ENCODE measurements at places on chromosomes 4 and X.

DNA sequence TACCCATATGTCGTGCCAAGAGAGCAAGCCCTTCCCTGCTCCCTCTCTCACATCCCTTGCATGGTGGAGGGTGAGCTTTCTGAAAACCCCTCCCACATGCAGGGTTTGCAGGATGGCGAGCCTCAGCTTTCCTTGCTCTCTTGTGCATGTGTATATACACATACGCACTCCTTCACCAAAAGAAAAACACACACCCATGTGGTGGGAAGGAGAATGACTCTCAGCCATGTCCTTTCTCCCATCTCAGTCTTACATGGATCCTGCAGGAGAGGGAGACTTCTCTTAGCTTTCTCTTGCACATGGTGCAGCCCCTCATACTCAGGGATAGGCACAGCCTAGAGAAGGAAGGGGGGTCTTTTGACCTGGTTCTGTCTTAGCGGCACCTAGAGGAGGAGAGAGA is 81.1 kb downstream of the CLCN5 start:
- DNase-seq = no peak

GRCh38 chrX:21873063-21873775 is 17.4 kb downstream of the YY2 start:
- DNase-seq = no peak

- no peak for DNase-seq
Measured at GRCh38 chr4:20809812-20810211, 109.6 kb downstream of the PACRGL start.

GRCh38 chr4:1683736-1684505 is at the start of gene FAM53A:
TSS of gene FAM53A (minus strand) at chr4:1684313. CDS start at chr4:1668741, 15,572 bp downstream.
- peak; percentile 96 for DNase-seq

GRCh38 chr4:125762537-125762936 is 447.8 kb downstream of the FAT4 start:
- DNase-seq = no peak

DNA sequence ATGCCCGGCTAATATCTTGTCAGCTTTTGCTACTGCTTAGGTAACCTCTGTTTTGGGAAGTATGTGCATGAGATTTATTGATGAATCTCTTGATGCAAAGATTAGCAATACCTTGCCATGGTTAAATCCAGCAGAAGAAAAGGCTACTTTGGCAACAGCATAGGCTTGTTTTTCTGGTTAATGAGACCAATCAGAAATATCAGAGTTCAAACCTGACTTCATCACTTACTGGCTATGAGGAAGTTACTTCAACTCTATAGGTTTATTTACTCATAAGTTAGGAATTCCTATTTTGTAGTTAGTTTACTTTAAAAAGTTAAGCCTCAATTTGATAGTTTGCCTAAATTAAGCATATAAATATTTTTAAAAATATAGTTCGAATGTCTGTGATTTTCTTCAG is 93.1 kb downstream of the PDLIM5 start:
- DNase-seq = no peak

DNA sequence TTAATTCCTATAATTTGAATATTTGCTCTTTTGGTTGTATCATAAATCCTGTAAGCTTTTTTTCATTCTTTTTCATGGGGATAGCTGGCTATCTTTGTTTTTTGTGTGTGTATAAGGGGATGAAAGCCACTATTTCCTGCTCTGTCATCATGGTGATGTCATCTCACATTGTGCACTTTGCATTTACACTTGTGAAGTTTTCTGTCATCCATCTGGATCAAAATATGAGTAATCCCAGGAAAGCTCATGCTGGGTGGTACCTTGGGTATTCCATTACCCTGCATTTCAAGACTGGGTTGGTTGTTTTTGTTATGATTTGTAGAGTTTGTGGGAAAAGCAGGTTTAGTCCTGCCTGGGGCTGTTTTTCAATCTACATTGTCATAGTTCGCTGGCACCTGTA is 367.3 kb downstream of the CHIC1 start:
- no peak for DNase-seq

GRCh38 chrX:57906790-57907189 is 3.5 kb downstream of the ZXDA start:
- no peak for DNase-seq

DNA sequence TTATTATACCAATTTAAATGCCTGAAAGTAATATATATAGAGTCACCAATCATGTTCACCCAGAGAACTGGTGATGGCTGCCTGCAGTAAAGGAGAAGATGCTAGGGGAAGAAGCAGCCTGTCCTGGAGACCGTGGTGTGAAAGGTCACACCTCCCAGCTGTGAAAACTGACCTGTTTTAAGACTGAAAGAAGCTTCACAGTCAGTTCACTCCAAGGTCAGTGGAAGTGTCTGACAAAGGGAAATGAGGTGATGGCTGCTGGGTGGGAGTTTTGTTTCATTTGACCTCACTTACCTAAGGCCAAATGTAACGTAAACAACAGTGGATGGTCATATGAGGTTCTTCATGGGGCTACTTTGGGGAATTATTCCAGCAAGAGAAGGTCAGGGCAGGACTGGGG is 352.1 kb upstream of the GATB start:
- DNase-seq = no peak

GRCh38 chr4:8552024-8552423 is 28.2 kb upstream of the GPR78 start:
- no peak for DNase-seq

DNA sequence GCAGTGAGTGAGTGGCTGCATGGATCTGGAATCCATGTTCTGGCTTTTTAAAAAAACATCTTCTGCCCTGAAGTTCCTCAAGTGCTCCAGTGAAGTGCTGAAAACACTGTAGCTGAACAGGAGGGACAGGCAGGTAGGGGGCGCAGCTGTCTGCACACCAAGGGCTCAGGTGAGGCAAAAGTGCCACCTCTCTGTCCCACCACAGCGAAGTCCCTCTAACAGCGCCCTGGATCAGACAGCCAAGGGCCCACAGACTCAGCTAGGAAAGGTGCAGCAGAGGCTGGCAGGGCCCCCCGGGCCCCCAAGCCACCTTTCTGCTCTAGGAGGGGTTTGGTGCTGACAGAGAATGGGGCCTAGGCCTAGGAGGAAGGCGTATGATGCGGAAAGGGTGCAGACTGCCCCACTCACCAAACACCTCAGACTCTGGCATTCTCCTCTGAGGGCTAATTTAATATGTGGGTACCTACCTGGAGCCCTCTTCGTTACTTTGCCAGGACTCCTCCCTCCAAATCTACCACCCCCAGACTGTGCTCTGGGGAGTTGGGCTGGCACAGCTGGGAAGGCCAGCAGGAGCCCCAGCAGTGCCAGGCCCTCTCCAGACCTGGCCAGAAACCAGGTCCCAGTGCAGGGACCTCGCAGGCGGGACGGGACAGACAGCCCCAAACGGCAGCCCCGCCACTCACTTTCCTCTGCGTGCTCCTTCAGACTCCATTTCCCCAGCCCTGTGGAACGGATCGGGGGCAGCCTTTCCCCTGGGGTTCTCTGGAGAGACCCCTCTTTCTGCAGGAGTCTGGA is 73.7 kb downstream of the ENPP6 start:
- no peak for DNase-seq

- DNase-seq = no peak
Measured at GRCh38 chr4:154348657-154349056, 142.9 kb downstream of the DCHS2 start.

- no peak for DNase-seq
Measured at GRCh38 chr4:187020676-187021075, 297.0 kb upstream of the FAT1 start.

- peak; percentile 7 for DNase-seq
Measured at GRCh38 chrX:41664375-41664901, 24.3 kb upstream of the GPR34 start.

DNA sequence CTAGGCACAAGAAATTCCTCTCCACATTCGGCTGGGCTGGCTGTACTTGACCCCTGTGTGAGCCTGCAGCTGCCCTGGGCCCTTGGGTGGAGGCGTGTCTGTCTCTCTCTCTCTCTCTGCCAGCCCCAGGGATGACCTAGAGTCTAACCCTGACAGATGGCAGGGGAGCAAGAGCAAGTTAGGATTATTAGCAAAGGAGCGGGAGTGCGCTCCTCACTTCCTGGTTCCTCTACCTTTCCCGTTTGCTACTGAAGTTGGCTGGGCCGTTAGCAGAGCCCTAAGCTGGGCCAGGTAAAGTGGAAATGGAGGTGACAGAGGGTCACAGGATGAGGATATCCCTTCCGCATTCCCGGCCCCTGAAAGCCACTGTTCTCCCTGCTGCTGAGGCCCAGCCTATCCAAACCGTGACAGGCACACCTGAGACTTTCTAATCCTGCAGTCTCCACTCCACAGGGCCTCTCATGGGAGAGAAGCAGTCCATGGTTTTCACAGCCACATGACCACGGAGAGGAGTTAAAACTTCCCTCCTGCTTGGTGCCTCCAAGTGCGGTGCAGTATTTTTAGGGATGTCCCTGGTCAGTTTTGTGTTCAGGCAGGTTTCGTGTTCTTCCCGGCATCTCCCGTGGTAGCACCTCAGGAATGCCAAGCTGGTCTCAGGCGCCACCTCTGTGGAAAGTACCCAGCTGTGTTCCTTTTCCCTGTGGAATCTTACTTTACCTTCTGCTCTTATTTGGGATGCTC is 79.3 kb downstream of the CLDN22 start:
- no peak for DNase-seq

DNA sequence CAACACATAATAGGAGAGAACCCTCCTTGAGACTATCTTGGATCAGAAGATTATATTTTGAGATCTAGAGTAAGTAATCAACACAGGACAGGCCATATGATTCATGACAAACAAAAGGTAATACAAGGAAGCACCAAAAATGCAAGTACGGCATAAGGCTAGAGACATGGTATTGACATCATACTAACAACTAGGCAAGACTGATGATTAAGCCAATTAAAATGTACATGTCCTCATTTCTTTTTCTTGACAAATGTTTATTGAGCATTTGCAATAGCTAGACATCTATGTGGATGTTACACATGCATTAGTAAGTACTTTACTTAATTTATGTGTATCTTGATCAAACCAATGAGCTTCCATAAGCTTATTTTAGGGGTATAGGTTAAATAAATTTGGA is 695.7 kb upstream of the GALNTL6 start:
- DNase-seq = no peak

- DNase-seq = no peak
Measured at GRCh38 chr4:123674762-123675465, 278.3 kb downstream of the SPRY1 start.

DNA sequence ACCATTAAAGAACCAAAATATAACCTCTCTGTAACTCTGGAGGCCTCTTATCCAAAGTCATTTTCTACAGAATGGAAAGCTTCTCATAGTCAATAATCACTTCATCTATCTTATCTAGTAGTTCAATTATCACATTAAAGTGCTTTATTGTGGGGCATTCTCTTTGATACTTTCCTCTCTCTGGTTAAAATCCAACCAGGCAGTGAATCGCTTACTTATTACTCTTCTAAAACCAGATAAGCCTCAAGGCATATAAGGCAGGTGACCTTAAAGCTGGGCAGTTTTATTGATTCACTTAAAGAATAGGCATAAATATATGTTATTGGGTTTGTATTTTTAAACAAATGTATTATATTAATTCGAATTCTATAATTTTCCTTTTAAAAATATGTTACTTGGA is 2162.1 kb upstream of the TENM3 start:
- no peak for DNase-seq

DNA sequence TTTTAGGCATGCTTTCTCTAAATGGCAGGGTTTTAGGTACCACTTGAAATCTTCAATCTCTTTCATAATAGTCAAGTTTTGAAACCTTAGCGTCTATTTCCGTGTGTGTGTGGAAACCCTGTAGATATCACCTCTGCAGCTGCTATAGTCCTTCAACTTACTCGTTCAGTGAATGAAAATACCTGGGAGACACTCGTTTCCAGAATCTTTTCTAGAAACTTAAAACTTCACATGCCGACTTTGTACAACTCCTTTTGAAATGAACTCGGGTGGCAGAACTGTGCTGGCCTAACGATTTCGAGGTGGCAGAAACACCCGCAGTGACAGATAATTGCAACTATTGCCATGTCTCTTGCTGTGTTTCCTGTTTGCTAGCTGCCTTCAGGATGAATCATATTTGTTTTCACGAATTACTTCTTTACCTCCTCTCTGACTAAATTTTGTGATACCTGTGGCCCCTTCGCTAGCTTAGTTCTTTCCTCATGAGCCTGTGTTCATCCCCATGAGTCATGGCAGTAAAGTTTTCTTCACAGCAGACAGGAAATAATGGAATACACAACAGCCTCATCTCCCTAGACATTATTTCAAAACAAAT is 104.7 kb upstream of the SMIM10 start:
- no peak for DNase-seq

- no peak for DNase-seq
Measured at GRCh38 chr4:89196745-89197144, 85.4 kb downstream of the TIGD2 start.

DNA sequence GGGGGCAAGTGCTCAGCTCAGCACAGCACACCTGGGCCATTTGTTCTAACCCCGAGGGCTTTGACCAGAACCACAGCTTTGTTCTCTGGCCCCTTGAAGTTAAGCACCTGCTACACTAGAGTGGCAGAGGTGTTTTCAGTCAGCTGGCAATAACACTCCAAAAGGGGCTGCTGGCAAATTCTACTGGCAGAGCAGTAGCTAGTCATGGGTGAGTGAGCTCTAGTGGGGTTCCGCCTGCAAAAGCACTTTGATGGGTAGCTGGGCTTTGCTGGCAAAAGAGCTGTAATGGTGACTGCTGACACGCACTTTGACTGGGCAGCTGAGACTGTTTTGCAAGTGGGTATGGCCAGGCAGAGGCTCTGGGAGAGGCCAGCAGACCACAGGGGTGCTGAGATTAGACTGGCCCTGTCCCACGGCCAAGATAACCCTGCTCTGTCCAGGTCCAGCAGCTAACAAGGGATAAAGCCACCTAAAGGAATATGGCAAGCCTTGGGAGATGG is 65.2 kb upstream of the TENT5D start:
- DNase-seq = no peak

DNA sequence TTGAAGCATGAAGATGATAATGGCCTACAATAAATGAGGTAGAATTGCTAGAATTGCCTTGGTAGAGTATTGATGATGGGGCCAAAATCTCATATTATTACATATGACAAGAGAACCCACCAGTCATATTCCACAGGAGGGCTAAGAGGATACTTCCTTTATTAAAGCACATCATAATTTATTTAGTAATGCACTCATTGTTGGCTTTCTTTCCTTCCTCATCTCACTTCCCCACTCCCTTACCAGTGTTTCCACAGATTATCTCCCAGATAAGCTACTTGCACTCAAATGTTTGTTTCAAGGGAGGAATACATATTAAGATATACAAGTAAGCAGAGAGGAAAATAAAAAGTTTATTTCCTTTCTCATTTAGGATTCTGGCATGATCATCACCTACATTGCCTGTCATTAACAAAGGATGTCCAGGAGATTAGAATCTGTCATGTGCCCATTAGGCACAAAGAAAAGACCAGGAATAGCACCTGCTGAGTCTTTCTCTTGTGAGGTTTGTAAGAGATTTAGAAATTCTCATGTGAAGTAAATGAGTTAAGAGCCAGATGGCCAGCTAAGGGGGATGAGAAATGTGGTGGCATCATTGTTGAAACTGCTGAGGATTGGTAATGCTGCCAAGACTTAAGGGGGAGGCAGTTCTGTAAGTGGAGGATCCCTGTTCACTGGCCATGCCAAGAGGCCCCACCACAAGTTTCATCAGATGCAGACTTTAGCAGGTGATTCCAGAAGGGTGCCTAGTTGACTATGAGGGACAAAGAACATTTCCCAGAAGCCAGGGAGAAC is 52.4 kb upstream of the PRDM8 start:
- DNase-seq = no peak

- peak; percentile 60 for DNase-seq
Measured at GRCh38 chrX:73562984-73563737, at the start of gene CHIC1. TSS of gene CHIC1 (plus strand) at chrX:73563197. CDS start at chrX:73563285, 88 bp downstream.

- DNase-seq = no peak
Measured at GRCh38 chr4:6119507-6120020, 80.8 kb downstream of the JAKMIP1 start.
